RCC 7860 (cell line): ENCODE measurements at places on chromosomes 11 and 22.

GRCh38 chr22:47547881-47548650 is 785.6 kb downstream of the TBC1D22A start:
- no peak for DNase-seq

DNA sequence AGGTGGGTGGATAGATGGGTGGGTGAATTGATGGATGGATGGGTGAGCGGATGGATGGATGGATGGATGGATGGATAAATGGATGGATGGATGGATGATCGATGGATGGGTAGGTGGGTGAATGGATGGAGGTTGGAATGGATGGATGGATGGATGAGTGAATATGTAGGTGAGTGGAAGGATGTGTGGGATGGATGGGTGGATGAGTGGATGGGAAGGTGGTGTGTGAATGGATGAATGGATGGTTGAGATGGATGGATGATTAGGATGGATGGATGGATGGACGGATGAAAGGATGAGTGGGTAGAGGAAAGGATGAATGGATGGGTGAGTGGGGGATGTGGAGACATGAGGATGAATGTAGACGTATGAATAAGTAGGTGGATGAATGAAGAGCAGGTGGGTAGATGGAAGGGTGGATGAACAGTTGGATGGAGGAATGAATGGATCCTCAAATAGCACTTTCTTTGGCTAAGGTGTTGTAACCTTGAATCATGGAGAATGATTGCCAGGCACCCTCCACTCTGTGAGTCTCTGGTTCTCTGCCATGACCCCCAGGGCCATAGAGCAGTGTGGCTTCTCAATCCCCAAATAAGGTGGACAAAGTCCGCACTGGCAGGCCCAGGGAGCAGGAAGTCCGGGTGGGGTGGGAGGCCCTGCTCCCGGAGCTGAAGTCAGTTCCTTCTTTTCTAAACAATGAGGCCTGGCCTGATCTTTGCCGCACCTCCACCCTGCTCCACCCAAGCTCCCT is 36.9 kb downstream of the IGF2 start:
- DNase-seq, result no peak

DNA sequence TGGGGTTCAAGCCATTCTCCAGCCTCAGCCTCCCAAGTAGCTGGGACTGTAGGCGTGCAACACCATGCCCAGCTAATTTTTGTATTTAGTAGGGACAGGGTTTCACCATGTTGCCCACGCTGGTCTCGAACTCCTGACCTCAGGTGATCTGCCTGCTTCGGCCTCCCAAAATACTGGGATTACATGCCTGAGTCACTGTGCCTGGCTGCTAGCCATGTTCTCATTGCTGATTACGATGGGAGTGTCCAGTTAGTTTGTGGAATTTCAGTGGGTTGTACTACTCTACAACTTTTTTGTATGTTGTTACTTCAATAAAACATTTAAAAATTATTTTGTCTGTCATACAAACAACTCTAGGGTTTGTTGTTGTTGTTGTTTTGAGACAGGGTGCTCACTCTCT is 4.8 kb upstream of the VPS11 start:
- no peak for DNase-seq

DNA sequence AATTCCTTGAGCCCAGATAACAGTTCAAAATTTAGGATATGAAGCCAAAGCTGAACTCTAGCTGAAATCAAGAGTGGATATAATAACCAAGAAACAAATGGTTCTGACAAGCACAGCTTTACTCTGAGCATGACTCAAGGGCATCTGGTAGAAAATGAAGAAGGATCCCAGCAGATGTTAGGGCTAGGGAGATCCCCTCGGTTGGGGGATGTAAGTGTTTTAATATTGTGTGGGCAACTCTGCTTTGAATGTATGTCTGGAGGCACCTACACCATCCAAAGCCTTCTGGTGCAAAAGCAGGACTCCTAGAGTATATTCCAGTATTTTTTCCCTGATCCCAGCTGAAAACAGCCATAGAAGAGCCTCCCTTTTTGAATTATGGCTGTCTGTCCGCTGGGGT is 61.7 kb downstream of the FLI1 start:
- no peak for DNase-seq

- DNase-seq, result no peak
Observed at GRCh38 chr11:6077723-6078122, 29.8 kb upstream of the OR56B4 start.

- no peak for DNase-seq
Observed at GRCh38 chr11:30459306-30459705, 126.8 kb downstream of the MPPED2 start.

- DNase-seq, result no peak
Observed at GRCh38 chr11:67307545-67308001, 4.2 kb downstream of the SSH3 start.

- DNase-seq, result no peak
Observed at GRCh38 chr11:91996526-91996925, 228.1 kb upstream of the FAT3 start.

GRCh38 chr22:26565889-26566288 is 24.0 kb downstream of the TPST2 start:
- DNase-seq, result no peak

DNA sequence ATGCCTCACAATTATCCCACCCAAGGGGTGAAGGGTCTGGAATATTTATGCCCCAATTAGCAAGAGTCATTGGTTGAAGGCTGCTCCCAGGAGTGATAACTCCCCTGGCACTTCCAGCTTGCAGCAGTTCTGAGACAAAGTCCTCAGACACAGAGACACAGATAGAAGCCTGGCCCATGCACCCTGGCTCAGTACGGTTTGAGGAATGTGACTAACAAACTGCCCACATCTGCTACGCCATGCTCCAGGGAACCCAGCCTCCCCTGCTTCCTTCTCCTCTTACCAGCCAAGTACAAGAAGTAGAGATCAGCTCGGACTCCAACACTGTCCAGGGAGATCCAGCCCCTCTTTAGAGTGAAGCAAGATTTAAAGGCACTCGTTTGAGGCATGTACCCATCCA is 48.5 kb upstream of the BMAL1 start:
- DNase-seq, result no peak
